ENCODE measurements at places on chromosomes 2 and 18. TPM values are rescaled to one million over a fixed set of nuclear protein-coding genes. Genes with fewer than 3 reads are reported as not detected.

DNA sequence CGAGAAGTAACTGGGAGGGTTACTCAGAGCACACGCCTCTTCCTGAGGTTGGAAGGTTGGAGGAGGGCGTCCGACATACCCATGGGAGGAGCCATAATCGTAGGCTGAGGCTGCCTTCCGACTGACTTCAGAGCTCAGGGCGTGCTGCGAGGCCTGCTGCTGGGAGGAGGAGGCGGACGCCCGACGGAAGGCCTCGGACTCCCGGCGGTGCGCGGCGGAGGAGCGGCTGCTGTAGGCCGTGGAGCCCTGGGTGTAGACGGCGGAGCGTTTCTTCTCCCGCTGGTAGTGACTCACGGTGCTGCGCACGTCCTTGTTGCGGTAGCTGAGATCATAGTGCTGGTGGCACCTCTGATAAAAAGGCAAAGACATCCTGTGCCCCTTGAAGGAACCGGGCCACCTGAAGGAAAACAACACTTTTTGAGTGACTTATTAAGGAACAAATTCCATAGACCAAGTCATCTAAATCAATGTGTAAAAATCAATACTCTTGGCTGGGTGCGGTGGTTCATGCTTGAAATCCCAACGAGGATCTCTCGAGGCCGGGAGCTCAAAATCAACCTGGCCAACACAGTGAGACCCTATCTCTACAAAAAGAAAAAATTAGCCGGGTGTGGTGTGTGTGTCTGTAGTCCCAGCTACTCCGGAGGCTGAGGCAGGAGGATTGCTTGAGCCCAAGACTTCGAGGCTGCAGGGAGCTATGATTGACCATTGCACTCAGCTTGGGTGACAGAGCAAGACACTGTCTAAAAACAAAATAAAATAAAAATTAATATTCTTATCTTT is 4.7 kb downstream of the MYOM1 start:
- no peak overlapping the region for H3K27ac ChIP-seq
- H3K4me1 ChIP-seq, result peaks cover 3% of the 10 kb centered on the region

Gene MEX3C
- 41.8 TPM for polyA plus RNA-seq

Gene CAPG
- 43.8 TPM for polyA plus RNA-seq

GRCh38 chr2:219457784-219458369 is 23.2 kb downstream of the SPEG start:
- H3K36me3 ChIP-seq, result no peaks in the 10 kb centered on the region
- H3K27ac ChIP-seq, result no peak overlapping the region
- no peaks in the 10 kb centered on the region for H3K27me3 ChIP-seq
- DNase-seq, result no peak
- H3K4me3 ChIP-seq, result no peak overlapping the region

Gene SKA1
- 16.3 TPM for polyA plus RNA-seq

Gene DSC1
- not detected for polyA plus RNA-seq

Gene SIX3
- not detected for polyA plus RNA-seq

DNA sequence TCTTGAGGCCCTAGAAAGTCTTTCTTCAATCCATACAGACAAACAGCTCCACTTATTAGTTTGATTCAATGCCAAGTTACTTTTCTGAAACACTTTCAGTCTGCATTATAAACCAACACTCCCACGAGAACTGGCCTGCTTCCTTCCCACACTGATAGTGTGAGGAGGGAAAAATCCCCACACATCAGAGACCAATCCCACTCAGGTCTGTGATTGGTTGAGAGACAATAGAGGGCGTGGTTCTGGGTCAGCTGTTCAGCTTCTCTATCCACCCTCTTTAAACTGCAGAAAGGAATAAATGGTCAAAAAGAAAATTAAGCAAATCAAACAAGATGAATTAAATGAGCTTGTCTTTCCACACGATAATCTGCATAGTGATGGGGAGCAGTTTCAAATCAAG is 152.5 kb downstream of the NRP2 start:
- no peak overlapping the region for H3K4me3 ChIP-seq
- no peaks in the 10 kb centered on the region for H3K4me1 ChIP-seq
- no peaks in the 10 kb centered on the region for H3K27me3 ChIP-seq
- DNase-seq, result no peak

DNA sequence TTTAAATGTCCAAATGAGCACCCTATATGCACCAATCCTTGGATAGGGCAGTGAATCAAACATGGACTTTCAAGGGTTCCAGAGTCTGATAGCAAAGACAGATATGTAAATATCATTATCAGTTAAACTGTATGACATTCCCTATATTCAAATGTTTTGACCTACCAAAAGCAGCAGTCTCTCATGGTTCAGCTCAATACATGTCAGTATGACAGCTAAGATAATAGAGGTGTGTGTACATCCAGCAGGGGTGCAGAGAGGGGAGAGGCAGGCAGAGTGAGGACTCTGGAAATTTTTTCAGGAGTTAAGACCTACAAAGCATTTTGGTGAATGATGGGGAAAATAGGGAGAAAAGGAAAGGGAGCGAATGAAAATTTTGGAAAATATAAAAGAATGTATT is 106.3 kb downstream of the MYO3B start:
- DNase-seq, result no peak
- no peak overlapping the region for H3K27ac ChIP-seq
- H3K4me3 ChIP-seq, result no peak overlapping the region
- no peaks in the 10 kb centered on the region for H3K36me3 ChIP-seq

DNA sequence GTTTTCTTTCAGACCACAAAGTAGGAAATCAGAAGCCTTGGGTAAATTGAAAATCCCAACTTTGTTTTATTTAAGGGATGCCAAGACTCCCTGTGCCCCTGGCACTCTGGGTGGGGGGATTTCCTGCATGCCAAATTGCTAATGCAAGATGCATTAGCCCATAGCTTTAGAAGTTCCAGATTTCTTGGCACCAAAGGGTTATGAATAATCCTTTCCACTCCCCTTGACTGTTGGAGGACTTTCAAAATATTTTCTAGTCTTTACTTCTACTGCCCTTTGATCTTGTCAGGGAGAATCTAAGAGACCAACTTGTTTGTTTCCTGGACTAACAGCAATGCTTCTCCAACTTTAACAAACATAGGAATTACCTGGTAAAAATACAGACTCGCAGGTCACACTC is 81.8 kb upstream of the TGIF1 start:
- peak; percentile 90 for DNase-seq
- no peak overlapping the region for H3K27ac ChIP-seq
- no peaks in the 10 kb centered on the region for H3K27me3 ChIP-seq
- H3K4me3 ChIP-seq, result no peak overlapping the region
- H3K36me3 ChIP-seq, result no peaks in the 10 kb centered on the region
- no peaks in the 10 kb centered on the region for H3K4me1 ChIP-seq

Gene CACNB4
- 2.5 TPM for polyA plus RNA-seq

Gene PAX8
- polyA plus RNA-seq, result 0.28 TPM

- no peaks in the 10 kb centered on the region for H3K36me3 ChIP-seq
- H3K27me3 ChIP-seq, result no peaks in the 10 kb centered on the region
- H3K4me1 ChIP-seq, result peaks cover 2% of the 10 kb centered on the region
Observed at GRCh38 chr2:10135296-10136089, 13.0 kb downstream of the RRM2 start.

- no peak for DNase-seq
- H3K4me1 ChIP-seq, result no peaks in the 10 kb centered on the region
- H3K4me3 ChIP-seq, result no peak overlapping the region
Observed at GRCh38 chr2:224646242-224646846, 61.2 kb upstream of the CUL3 start.

DNA sequence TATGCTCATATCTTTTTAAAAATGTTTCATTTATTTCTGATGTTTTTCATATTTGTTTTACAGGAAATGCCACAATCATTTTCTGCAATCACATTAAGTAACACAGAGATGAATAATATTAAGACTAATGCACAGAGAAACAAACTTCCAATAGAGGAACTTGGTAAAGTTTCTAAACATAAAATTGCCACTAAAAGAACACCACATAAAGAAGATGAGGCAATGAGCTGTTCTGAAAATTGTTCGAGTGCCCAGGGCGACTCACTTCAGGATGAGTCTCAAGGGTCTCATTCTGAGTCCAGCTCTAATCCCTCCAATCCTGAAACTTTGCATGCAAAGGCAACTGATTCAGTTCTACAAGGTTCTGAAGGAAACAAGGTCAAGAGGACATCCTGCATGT is 70.4 kb downstream of the APLF start:
- H3K27ac ChIP-seq, result no peak overlapping the region
- H3K4me1 ChIP-seq, result no peaks in the 10 kb centered on the region
- no peak for DNase-seq
- H3K4me3 ChIP-seq, result no peak overlapping the region
- H3K36me3 ChIP-seq, result no peaks in the 10 kb centered on the region
- no peaks in the 10 kb centered on the region for H3K27me3 ChIP-seq

Gene LINC00305
- not detected for polyA plus RNA-seq

GRCh38 chr2:33810046-33810835 is 211.1 kb upstream of the FAM98A start:
- no peak overlapping the region for H3K4me3 ChIP-seq
- H3K27me3 ChIP-seq, result no peaks in the 10 kb centered on the region

DNA sequence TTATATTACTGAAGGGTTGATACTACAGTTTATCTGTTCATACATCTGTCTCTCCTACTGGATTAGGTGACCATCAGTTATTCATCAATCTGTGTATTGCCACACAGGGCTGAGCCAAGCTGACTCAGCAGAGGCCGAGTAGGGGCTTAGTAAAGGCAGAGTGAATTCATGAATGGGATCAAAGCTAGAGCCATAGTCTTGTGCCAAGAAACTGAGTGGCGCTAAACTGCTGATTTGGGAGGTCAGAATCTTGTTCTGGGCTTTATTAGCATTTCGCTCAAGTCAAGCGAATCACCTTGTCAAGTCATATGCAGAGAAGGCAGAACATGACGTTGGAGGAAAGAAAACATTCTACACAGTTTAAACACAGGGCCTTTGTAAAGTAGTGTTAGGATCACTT is 34.1 kb downstream of the SOCS6 start:
- DNase-seq, result peak; percentile 74
- peaks cover 3% of the 10 kb centered on the region for H3K4me1 ChIP-seq
- no peaks in the 10 kb centered on the region for H3K27me3 ChIP-seq
- H3K36me3 ChIP-seq, result peaks cover 13% of the 10 kb centered on the region
- H3K4me3 ChIP-seq, result no peak overlapping the region
- no peak overlapping the region for H3K27ac ChIP-seq

Gene FAM110C
- polyA plus RNA-seq, result not detected

DNA sequence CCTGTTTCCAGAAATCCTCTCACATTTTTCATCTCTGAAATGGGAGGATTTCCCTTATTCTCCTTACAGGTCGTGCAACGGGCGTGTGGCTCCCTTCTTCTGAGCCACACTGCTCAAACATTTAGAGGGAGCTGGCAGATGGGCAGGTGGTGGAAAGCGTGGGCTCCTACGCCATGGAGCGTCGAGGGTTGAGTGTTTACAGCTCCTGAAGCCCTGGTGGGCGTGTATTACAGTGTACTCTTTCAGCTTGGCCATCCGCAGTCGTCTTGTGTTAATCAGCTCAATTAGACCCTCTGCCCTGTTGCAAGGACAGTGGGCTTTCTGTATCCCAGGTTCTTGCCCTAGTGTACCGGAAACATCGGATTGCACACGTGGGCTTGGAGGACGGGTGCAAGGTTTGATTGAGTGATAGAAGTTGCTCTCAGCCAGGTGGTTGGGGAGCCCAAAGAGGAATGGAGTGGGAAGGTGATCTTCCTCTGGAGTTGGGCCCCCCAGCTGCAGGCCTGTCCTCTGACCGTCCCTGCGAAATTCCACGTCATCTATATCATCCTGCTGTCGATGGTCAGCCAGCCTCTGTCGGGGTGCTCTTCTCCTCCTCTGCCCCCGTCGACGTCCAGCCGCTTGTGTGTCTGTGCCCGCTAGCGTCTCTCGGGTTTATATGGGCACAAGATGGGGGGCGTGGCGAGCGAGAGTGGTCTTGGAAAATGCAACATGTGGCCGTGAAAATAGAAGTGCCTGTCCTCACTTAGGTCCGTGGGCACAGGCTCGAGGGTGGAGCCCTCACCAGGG is 120.3 kb upstream of the DSEL start:
- no peak overlapping the region for H3K27ac ChIP-seq
- DNase-seq, result no peak
- no peaks in the 10 kb centered on the region for H3K27me3 ChIP-seq
- no peak overlapping the region for H3K4me3 ChIP-seq
- no peaks in the 10 kb centered on the region for H3K4me1 ChIP-seq
